Stimulated activated CD4-positive, alpha-beta T cell treated with anti-CD3 and anti-CD28 coated beads, Interleukin-15, amount 100 ng/mL, for 1 hour (primary cell): ENCODE measurements at places on chromosomes 3 and 15.

DNA sequence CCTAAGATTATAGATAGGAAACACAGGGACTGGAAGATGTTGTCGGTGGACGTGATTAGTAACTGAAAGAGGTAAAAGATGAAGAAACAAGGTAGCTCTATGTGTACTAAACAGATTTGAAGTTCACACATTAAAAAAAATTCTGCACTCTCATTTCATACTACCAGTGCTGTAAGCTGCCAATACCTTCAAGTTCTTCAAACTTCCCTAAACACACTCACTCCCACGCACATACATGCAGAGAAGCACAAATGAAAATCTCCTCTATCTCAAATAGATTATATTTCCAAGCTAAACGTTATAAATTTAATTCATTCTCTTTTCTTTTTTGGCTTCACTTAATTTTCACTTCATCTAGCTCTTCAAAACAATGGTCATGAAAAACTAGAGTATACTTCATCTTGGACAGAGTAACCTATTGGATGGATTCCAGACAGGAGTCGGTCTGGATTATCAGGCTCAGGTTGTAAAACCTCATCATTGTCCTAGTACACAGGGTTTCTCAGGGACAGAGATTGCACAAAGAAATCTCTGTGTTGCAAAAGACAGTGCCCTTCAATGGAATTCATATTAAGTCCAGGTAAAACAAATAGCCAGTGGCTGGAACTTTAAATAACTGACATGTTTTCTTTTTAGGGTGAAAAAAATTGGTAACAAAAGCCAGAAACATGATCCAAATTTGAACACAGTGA lies 408.1 kb upstream of the ZNF385D start:
- DNase-seq, result no peak

DNA sequence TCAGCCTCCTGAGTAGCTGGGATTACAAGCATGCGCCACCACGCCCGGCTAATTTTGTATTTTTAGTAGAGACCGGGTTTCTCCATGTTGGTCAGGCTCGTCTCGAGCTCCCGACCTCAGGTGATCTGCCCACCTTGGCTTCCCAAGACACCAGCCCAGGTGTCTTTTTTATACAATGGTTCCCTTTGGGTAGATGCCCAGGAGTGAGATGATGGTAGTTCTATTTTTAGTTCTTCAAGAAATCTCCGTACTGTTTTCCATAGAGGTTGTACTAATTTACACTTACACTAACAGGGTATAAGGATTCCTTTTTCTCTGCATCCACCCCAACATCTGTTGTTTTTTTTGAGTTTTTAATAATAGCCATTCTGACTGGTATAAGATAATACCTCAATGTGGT lies 94.3 kb downstream of the IGF2BP2 start:
- DNase-seq, result no peak

GRCh38 chr3:31534065-31534425 lies 1.3 kb downstream of the STT3B start:
- DNase-seq, result no peak

DNA sequence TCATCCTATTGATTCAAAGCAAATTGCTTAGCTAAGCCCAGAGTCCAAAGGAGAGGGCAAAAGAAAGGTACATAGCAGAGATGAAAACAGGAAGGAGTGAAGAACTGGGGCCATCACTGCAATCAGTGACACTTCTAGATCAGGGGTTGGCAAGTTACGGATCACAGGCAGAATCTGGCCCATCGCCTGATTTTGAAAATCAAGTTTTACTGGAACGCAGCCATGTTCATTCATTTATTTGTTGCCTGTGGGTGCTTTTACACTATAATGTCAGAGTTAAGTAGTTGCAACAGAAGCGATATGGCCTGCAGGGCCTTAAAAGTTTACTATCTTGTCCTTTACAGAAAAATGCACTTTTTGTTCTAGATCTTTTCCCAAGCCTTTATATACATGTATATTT lies 271.7 kb upstream of the TOPAZ1 start:
- no peak for DNase-seq

- DNase-seq, result no peak
These were observed 6.9 kb downstream of the SLC28A1 start for GRCh38 chr15:84891339-84891738.

GRCh38 chr3:59611649-59612443 lies 562.0 kb upstream of the CFAP20DC start:
- DNase-seq, result no peak

GRCh38 chr15:67063689-67064606 lies 1.5 kb upstream of the SMAD3 start:
- no peak for DNase-seq

- DNase-seq, result no peak
These were observed 85.7 kb downstream of the ST6GAL1 start for GRCh38 chr3:187015903-187016638.

GRCh38 chr15:47998619-47999019 lies 122.2 kb upstream of the SLC24A5 start:
- DNase-seq, result no peak

DNA sequence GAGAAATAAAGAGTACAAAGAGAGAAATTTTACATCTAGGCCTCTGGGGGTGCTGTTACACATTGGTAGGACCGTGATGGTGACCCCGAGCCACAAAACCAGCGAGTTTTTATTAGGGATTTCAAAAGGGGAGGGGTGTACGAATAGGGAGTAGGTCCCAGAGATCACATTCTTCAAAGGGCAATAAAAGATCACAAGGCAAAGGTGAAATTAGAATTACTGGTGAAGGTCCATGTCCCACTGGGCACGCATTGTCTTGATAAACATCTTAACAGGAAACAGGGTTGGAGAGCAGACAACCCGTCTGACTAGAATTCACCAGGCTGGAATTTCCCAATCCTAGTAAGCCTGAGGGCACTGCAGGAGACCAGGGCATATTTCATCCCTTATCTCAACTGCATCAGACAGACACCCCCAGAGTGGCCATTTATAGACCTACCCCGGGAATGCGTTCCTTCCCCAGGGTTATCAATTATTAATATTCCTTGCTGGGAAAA lies 4.3 kb downstream of the IRAK2 start:
- DNase-seq, result no peak

DNA sequence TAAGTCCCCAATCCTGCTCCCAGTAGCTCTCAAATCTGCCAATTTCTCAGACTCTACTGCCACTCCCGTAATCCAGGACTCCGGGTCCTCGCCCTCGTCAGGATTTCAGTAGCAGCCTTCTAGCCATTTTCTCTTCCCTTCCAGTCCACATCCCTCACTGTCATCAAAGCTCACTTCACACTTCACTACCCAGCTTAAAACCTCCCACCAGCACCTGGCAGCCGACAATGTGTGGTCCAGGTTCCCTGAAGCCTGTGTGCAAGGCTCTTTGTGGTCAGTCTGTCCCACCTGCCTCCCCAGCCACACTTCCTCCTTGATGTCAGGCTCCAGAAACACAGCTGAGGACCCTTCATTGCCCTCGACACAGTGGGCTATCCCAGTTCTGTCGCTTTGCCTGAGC lies 304.5 kb upstream of the ROPN1 start:
- DNase-seq, result no peak

DNA sequence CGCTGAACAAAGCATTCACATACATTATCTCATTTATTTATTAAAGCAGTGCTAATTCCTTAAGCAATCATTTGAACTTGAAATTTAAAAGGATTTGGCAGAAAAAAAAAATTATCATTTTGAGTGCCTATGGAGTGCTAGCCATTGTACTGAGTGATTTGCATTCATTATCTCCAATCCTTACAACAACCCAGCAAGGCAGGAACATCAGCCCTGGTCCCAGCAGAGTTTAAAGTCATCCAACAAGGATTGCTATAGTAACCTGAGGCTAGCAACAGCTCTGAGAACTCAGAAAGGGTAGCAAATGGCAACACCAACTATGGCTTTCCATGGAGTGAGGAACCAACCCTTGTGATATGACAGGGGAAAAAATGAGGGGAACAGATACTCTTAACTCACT lies 237.6 kb upstream of the SETMAR start:
- no peak for DNase-seq

DNA sequence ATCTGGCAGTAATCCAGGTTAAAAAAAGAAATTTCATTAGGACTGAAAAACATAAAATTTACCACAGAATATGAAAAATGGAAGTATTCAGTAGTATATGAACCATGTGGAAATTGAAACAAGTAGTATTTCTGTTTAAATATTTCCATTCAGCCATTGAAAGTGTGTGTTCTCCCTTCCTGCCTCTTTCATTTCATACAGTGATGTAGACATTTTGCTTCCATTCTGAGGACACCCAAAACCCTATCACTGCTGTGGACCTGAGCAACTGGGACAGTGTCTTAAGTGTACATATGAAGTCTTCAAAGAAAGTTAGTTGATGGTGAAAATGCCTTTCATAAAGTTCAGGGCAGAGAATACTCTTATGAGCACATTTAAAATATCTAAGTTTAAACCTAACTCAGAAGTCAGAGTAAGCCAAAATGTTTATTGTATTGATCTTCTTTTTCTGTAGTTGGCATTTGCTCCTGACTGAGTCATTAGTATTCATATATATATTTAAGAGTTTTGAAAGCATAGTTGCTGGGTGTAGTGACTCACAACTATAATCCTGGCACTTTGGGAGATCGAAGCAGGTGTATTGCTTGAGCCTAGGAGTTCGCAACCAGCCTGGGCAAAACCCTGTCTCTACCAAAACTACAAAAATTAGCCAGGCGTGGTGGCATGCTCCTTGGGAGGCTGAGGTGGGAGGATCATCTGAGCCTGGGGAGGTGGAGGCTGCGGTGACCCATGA lies 198.8 kb downstream of the KLHL25 start:
- DNase-seq, result no peak

- no peak for DNase-seq
These were observed 181.4 kb upstream of the GRM7 start for GRCh38 chr3:6679510-6679909.

GRCh38 chr15:96474231-96474664 lies 143.7 kb downstream of the NR2F2 start:
- DNase-seq, result no peak

DNA sequence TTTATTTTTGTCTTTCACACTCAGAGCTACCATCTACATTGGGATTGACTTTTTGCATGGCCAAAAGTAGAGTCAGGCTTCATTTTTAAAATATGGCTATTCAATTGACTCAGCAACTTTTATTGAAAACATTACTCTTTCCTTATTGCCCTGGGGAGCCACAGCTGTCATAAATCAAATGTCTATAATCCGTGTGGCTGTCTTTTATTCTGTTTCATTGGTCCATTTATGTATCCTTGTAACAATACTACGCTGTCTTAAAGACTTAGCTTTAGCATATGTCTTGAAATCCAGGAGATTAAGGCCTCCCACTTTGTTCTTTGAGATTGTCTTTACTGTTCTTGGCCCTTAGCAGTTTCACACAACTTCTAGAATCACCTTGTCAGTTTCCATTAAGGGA lies 55.2 kb downstream of the CEMIP start:
- no peak for DNase-seq
